ENCODE measurements at places on chromosomes 4 and X. TPM values are rescaled to one million over a fixed set of nuclear protein-coding genes. Genes with fewer than 3 reads are reported as not detected.

GRCh38 chrX:97461763-97462162 is 578.1 kb downstream of the RPA4 start:
- H3K4me3 ChIP-seq: no peak overlapping the region
- no peak for DNase-seq
- H3K27ac ChIP-seq: no peak overlapping the region
- H3K36me3 ChIP-seq: no peaks in the 10 kb centered on the region
- H3K4me1 ChIP-seq: no peaks in the 10 kb centered on the region

DNA sequence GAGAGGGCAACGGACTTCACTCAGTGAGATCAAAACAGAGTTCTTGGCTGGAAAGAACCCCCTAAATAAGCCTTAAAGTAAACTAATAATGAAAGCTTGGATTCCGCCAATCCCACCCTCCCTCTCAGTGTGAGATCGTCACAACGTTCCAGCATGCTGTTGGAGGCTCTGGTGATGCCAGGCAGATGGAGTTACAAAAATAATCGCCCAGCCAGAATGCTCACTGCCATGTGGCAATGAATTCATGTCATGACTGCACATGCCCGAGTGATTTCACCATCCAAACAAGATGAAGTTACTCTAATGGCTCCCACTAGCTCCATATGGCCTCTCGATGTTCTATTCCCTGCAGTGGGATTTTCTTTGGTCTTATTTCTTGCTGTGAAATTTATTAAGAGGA is 248.0 kb downstream of the SPATA18 start:
- no peak for DNase-seq
- no peak overlapping the region for H3K27ac ChIP-seq
- no peaks in the 10 kb centered on the region for H3K36me3 ChIP-seq
- H3K27me3 ChIP-seq: no peaks in the 10 kb centered on the region
- H3K4me3 ChIP-seq: no peak overlapping the region

GRCh38 chrX:109036624-109037023 is 300.3 kb upstream of the IRS4 start:
- H3K27ac ChIP-seq: no peak overlapping the region
- H3K36me3 ChIP-seq: no peaks in the 10 kb centered on the region
- H3K27me3 ChIP-seq: no peaks in the 10 kb centered on the region
- no peak overlapping the region for H3K4me3 ChIP-seq

Gene SLIT2
- 47.2 TPM for total RNA-seq

All from upper lobe of left lung (tissue), 6 donors.